ENCODE measurements at places on chromosomes 2 and 18. TPM values are rescaled to one million over a fixed set of nuclear protein-coding genes. Genes with fewer than 3 reads are reported as not detected.

- DNase-seq = no peak
Observed at GRCh38 chr2:113698892-113699447, 57.5 kb downstream of the SLC35F5 start.

- no peak for DNase-seq
Observed at GRCh38 chr18:24168496-24168895, 29.6 kb downstream of the CABYR start.

DNA sequence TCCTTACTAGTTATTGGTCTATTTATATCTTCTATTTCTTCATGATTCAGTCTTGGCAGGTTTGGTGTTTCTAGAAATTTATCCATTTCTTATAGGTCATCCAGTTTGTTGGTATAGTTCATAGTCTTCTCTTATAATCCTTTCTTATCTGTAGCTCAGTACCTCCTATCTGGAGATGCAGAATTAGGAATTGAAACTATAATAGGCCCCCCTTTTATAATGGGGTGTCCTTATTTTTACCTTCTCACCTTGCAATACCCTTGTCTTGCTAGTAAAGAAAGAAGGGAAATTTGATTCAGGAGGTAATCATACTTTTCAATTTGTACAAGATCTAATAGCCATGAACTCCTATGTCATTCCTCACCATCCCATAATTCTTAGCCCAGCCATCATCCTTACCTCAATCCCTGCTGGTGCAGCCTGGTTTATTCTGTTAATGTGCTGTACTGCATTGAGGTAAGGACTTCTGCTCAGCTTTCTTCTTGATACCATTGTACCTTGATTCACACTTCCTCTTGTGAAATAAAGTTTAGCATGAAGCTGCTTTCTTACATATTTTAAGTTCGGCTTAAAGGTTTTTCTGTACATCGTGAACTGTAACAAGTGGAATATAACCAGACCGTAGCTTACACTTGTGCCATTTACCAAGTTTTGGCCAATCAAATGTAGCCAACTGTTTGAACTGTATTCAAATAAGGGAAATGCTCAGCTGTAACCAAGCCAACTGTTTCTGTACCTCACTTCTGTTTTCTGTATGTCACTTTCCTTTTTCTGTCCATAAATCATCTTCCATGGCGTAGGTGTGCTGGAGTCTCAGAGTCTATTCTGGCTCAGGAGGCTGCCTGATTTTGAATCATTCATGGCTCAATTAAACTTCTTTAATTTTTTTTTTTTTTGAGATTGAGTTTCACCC lies 40.1 kb upstream of the PTH2R start:
- DNase-seq = no peak

MYO7B gene
- polyA plus RNA-seq = 22.8 TPM

POTEI gene
- 0.08 TPM for polyA plus RNA-seq

GRCh38 chr2:11303290-11304013 lies 41.0 kb downstream of the ROCK2 start:
- DNase-seq = no peak

DNA sequence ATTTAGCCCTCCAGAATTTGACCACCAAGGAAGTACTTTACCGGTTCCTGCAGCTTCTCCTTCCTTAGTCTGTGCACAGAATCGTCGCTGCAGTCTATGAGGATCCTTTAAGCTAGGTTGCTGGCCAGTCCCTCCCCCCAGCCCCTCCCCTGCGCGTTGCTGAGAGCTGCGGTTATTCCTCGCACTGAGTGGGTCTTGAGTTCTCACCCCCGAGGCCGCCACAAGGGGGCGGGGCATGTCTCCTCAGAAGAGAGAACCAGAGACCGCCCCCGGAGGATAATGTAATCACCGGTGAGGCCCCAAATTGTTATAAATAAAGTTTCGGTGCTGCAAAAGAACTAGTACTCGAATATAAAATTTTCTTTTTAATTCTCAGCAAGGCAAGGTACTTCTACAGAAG lies 1184.9 kb upstream of the CDH2 start:
- DNase-seq = no peak

DNA sequence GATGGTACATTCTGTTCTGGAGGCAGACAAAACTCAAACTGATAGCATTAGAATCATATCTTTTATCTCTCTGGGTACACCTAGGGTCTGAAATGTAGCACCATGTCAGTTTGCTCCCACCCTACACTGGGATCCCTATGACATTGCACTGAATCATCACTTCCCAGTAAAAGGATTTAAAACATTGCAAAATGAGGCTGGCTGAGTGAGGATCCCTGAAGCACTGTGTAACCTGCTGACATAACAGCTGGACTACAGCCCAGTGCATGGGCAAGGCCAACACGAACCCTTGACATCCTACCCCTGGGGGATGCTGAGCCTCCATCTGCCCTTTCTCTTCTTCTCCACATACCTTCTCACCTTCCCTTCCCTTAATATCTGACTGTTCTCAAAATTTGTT lies 253.2 kb downstream of the TTC32 start:
- no peak for DNase-seq

PSMA8 gene
- polyA plus RNA-seq = not detected

GNAL gene
- 4.9 TPM for polyA plus RNA-seq
